ENCODE measurements at places on chromosomes 2 and 18. TPM values are rescaled to one million over a fixed set of nuclear protein-coding genes. Genes with fewer than 3 reads are reported as not detected.

DNA sequence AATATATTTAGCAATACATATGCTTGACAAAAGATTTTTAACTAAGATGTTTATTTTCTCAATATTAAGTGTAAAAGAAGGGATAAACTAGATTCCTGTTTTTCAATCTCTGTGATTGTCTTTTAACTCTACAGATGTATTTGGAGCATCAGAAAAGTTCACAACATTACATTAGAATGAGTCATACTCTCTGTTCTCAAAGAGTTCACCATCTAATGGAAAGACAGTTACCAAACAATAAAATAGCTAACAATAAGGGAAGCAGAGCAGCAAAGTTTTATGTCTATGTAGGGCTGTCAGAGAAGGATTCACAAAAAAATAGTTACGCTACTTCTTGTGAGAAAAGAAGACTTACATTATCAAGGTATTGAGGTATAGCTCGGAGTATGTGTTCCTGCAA is 109.2 kb upstream of the MAP2 start:
- H3K27ac ChIP-seq = no peak overlapping the region
- H3K4me3 ChIP-seq = no peak overlapping the region
- DNase-seq = no peak

DNA sequence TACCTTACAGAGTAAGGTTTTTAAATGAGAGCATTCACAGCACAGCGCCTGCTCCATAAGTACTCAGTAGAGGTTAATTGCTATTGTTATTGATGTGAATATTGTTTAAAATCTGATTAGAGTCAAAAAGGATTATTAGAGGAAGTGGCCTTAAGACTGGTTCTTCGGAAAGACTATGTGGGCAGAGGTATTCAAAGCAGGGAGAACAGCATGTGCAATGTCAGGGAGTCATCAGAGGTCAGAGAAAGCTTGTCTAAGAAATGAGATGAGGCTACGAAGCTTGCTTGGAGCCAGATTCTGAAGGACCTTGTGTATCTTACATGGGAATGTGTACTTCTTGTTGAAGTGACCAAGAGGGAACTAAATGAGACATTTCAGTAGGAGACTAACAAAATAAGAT is 49.8 kb downstream of the PMS1 start:
- no peak overlapping the region for H3K4me3 ChIP-seq
- H3K27me3 ChIP-seq = no peaks in the 10 kb centered on the region
- no peak for DNase-seq
- no peaks in the 10 kb centered on the region for H3K4me1 ChIP-seq
- peaks cover 9% of the 10 kb centered on the region for H3K36me3 ChIP-seq
- H3K27ac ChIP-seq = no peak overlapping the region

DNA sequence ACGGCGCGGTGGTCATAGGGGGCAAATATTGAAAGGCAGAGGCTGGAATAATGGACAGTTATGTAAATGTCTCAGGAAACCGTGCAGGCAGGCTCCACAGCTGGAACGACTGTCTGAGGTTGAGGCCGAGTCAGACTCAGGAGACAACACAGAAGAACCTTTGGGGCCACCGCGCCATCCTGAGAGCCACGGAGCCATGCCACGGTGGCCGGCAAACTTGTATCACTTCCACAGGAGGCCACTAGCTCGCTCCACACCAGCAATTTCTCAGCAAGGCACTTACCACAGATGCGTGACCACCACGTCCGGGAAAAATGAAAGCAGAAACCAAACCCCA is 156.7 kb upstream of the SALL3 start:
- no peaks in the 10 kb centered on the region for H3K36me3 ChIP-seq
- no peak overlapping the region for H3K4me3 ChIP-seq
- H3K27me3 ChIP-seq = no peaks in the 10 kb centered on the region
- H3K4me1 ChIP-seq = no peaks in the 10 kb centered on the region

DNA sequence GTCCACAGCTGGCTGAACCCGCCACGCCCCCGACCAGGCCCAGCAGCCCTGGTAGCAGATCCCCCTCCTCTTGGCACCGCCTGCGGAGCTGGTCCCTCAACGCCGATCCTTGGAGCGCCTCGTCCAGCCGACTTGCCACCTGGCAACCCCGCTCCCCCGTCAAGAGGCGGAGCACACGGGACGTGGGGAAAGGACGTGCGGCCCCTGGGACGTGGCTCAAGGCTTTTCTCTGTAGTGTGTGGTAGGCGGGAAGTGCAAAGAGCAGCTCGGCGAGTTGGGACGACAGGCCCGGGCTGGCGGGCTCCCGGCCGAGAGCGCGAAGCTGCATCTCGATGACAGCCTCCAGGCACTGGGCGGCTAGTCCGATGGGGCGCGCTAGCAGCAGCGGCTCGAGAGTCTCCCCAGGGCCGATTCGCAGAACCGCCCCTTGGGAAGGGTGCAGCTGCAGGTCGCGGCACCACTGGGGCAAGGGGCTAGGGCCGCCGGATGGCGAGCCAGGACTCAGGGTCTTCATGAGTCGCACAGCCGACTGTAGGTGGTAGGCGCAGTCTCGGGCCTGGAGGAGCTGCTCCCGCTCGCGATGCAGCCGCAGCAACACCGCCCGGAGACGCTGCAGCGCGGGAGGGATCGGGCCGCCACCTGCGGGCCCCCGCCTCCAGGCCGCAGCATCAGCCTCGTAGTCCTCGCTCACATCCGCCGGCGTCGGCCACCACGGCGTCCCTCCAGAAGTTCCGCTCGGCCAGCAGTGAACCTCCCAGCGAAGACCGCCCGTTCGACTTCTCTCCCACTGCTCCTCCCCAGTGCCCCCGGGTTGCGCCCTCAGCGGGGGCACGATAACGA is 617 bp downstream of the CCDC142 start:
- peak; percentile 26 for DNase-seq
- peaks cover 24% of the 10 kb centered on the region for H3K36me3 ChIP-seq
- peaks cover 22% of the 10 kb centered on the region for H3K4me1 ChIP-seq
- H3K27ac ChIP-seq = peak overlapping the region; percentile 91

- H3K4me3 ChIP-seq = no peak overlapping the region
- no peaks in the 10 kb centered on the region for H3K27me3 ChIP-seq
These were observed 183.9 kb downstream of the FMNL2 start for GRCh38 chr2:152518641-152519580.

GRCh38 chr2:18623782-18624181 is 34.4 kb upstream of the NT5C1B start:
- no peak overlapping the region for H3K4me3 ChIP-seq
- H3K4me1 ChIP-seq = no peaks in the 10 kb centered on the region
- no peaks in the 10 kb centered on the region for H3K27me3 ChIP-seq
- no peaks in the 10 kb centered on the region for H3K36me3 ChIP-seq
- no peak for DNase-seq

DNA sequence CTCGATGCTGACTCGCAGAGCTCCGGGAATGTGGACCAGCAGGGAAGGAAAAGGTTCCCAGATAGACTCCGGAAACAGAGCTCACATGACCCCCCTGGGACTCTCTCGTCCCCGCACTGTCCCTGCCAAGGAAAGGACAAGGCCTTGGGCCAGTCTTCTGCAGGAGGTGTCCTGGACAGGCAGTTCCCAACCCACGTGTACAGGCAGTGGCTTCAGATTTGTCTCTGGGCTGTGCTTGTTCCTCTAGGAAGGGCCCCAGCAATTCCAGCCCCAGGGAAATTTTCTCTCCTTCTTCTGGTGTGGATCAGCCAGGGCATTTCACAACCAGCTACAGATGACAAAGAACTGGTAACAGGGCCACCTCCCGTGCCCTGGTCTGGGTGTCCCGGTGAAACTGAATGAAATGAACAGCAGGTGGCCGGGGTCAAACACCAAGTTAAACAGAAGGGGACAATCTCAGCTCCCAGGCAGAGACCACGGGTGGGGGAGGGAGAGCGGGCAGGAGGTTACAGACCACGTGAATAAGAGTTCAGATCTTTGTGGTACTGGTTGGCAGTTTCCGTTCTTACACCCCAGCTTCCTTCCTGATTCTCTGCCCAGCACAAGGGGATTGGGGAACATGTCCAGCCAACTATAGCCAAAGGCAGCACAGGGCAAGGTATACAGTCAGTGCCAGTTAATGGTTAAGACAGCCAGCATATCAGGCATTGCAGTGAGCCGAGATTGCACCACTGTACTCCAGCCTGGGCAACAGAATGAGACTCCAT is 52.2 kb upstream of the CAB39 start:
- DNase-seq = peak; percentile 83
- H3K27me3 ChIP-seq = no peaks in the 10 kb centered on the region
- H3K36me3 ChIP-seq = no peaks in the 10 kb centered on the region

DNA sequence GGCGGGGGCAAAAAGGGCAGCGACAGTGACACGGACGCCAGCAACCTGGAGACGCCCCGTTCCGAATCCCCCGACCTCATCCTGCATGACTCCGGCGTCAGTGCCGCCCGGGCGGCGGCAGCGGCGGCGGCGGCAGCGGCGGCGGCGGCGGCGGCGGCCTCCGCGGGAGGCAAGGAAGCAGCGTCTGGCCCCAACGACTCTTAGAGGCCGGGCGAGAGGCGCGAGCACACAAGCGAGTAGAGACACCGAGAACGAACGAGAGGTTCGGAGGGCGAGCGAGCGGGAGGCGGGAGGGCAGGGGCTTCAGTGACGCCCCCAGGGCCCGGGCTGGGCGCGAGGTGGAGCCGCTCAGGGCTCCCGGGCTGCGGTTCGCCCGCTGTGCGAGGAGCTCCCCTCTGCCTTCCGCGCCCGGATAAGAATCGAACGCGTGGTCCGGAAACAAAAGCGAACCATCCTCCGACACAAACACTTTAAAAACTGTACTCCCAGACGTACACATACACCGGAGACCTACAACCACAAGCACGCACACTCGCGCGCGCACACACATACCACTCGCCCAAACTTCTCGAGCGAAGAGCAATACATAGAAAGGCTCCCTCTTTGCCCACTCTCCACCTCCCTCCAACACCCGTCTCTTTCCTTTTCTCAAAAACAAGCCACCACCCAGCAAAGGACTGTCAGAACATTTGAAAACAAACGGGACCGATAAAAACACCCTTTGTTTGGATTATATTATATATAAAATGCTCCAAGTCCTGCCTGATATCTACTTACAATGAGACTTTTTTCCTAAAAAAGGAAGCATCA is 2.8 kb downstream of the SP9 start:
- DNase-seq = no peak
- H3K27ac ChIP-seq = no peak overlapping the region
- H3K4me3 ChIP-seq = peak overlapping the region; percentile 44

Gene GPR155
- total RNA-seq = 42.7 TPM

DNA sequence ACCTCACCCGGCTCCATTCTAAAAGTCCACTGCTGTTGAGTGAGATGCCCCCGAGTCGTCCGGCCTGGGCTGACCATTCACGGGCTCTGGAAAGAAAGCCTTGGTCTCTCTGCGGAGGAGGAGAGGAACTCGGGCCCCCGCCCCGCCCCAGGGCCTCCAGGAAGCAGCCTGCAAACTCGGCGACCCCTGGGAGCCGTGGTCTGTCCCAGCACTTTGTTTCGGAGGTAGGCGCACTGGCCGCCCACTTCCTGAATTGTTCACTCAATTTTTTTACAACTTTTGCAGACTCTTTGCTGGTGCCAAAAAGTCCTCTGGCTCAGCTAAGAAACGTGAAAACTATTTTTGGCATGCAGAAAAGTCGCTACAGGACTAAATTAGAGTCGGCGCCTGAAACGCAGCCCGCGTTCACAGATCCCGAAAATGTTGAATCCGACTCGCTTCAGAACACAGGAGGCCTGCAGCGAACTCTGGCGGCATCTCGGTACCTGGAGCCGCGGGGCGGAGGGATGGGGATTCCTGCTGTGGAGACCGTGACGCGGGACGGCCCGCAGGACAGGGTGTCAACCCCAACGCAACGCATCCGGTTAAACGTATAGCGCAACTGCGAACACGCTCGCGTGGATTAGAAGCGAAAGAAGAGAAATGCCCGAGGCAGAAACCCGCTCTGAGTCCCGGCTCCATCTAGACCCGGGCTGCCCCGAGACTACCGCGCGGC is 1.5 kb downstream of the PXDN start:
- no peak for DNase-seq
- no peak overlapping the region for H3K4me3 ChIP-seq
- H3K36me3 ChIP-seq = no peaks in the 10 kb centered on the region
- no peaks in the 10 kb centered on the region for H3K27me3 ChIP-seq
- no peak overlapping the region for H3K27ac ChIP-seq

Gene ZAP70
- total RNA-seq = 431 TPM

DNA sequence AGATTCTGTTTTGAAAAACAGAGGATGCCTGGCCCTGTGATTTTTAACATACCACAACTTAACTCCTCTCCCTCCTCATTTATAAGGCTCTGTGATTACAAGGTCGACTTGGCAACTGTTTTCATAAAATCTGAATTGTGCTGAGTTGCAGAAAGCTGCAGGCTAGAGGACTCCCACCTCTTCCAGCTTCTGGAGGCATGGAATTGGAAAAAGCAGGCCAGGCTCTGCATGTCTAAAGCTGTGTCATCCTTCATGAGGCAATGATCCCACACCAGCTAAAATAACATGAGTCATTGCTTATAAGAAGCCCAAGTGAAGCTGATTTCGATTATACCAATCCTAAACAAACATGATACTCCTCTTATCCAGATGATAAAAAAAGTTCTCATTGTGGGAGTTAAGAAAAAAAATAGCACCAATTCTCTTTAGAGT is 11.7 kb downstream of the ARHGAP28 start:
- H3K27me3 ChIP-seq = no peaks in the 10 kb centered on the region
- no peaks in the 10 kb centered on the region for H3K4me1 ChIP-seq
- no peak overlapping the region for H3K27ac ChIP-seq
- no peak for DNase-seq
- H3K4me3 ChIP-seq = no peak overlapping the region
- H3K36me3 ChIP-seq = no peaks in the 10 kb centered on the region

GRCh38 chr18:60064271-60064670 is 164.5 kb downstream of the PMAIP1 start:
- no peak for DNase-seq
- no peak overlapping the region for H3K4me3 ChIP-seq
- peaks cover 5% of the 10 kb centered on the region for H3K27me3 ChIP-seq

DNA sequence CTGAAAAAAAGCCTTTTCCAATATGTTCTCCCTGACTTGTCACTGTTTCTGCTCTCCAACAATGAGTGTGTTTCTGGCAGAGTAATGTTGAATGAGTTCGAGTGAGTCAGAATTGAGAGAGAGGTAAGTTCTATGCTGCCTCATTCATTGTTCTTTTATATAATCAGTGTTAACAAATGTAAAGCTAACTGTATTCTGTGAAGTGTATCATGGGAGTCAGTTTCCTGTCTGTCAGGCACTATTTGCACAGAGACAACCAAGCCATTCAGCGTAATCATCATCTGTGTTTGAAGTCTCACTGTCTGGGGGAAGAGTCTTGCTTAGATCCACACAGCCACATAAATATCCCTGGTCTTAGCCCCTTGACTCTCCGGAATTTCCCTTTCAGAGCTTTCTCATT is 22.0 kb upstream of the UPP2 start:
- H3K4me3 ChIP-seq = no peak overlapping the region
- H3K27me3 ChIP-seq = peaks cover 3% of the 10 kb centered on the region
- H3K36me3 ChIP-seq = no peaks in the 10 kb centered on the region
- DNase-seq = no peak

GRCh38 chr2:16507655-16508489 is 157.8 kb downstream of the CYRIA start:
- H3K4me1 ChIP-seq = no peaks in the 10 kb centered on the region
- no peak for DNase-seq
- no peaks in the 10 kb centered on the region for H3K36me3 ChIP-seq
- H3K27ac ChIP-seq = no peak overlapping the region

Gene PTGR3
- total RNA-seq = 25.5 TPM

- no peak overlapping the region for H3K27ac ChIP-seq
- H3K4me1 ChIP-seq = no peaks in the 10 kb centered on the region
- no peaks in the 10 kb centered on the region for H3K36me3 ChIP-seq
- H3K27me3 ChIP-seq = no peaks in the 10 kb centered on the region
- H3K4me3 ChIP-seq = no peak overlapping the region
These were observed 285.6 kb downstream of the CNTNAP5 start for GRCh38 chr2:124310671-124311070.

- H3K4me1 ChIP-seq = no peaks in the 10 kb centered on the region
- H3K4me3 ChIP-seq = no peak overlapping the region
- H3K27me3 ChIP-seq = peaks cover 3% of the 10 kb centered on the region
- H3K27ac ChIP-seq = no peak overlapping the region
- no peak for DNase-seq
These were observed 169.7 kb downstream of the TMEM163 start for GRCh38 chr2:134549104-134549503.

Gene CTDSP1
- 146 TPM for total RNA-seq

All from CD4-positive, CD25-positive, alpha-beta regulatory T cell (primary cell).